ENCODE measurements at places on chromosomes 12 and 14.

- no peak for DNase-seq
These were observed 47.6 kb downstream of the NINJ2 start for GRCh38 chr12:615620-616019.

GRCh38 chr14:102440392-102440791 lies 69.2 kb downstream of the ANKRD9 start:
- DNase-seq = no peak

DNA sequence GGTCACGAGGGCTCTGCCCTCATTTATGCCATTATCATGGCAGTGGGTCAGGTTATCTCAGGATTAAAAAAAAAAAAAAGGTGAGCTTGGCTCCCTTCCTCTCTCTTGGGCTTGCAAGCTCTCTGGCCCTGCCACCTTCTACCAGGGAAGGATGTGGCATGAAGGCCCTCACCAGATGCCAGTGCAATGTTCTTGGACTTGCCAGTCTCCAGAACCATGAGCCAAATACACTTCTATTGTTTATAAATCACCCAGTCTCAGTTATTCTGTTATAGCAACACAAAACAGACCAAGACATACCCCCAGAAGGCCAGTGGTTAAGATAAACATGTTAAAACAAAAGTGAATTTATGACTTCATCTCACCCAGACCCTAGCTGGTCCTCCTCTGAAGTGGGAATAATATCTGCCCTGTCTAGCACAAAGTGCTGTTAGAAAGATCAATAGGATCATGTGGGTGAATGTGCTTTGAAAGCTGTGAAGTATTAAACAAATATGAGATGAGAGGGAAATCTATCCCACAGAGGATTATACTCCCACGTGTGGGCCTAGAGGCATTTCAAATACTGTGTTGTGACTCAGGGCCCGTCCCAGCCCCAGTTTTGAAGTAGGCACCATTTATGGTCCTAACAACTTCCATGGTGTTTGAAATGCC lies 88.6 kb downstream of the NINJ2 start:
- no peak for DNase-seq

DNA sequence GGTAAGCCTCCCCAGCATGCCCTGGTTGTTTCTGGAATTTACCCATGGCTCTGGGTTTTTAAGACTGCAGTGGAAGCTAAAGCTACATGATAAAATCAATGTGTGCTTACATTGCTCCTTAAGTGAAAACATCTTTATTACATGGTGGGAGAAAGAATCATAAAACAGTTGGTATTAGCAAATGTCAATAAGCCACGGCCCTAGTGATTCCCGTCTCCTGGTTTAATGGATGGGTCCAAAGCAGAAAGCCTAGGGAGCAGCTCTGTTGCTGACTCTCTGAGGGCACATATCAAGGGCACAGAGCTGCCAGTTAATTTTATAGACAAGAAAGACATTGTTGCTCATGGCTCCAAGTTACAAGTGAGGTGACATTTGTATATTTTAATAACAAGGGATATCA lies 127.9 kb downstream of the MYRFL start:
- no peak for DNase-seq

- no peak for DNase-seq
These were observed 216.0 kb upstream of the RGS6 start for GRCh38 chr14:71716041-71716772.

- no peak for DNase-seq
These were observed 557 bp upstream of the FICD start for GRCh38 chr12:108514468-108514972.
